ENCODE measurements at places on chromosomes 5 and 9.

- no peak for DNase-seq
These were observed 32.7 kb upstream of the TXNDC8 start for GRCh38 chr9:110370315-110370714.

DNA sequence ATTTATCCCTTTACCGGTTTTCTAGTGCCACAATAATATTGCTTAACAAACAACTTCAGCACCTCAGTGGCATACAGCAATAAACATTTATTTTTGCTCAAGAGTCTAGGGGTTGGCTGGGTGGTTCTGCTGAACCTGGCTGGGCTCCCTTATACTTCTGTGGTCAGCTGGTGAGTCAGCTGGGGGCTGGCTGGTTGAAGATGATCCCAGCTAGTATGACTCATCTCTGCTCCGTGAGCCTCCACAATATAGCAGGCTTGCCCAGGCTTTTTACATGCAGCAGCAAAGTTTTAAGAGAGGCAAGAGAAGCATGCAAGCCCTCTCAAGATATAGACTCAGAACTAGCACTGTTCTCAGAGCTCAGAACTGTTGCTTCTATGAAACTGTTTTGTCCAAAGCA, 523.5 kb upstream of the CLINT1 start:
- peak; percentile 84 for DNase-seq

GRCh38 chr9:35896570-35896969, 9.4 kb upstream of the HRCT1 start:
- DNase-seq: no peak

DNA sequence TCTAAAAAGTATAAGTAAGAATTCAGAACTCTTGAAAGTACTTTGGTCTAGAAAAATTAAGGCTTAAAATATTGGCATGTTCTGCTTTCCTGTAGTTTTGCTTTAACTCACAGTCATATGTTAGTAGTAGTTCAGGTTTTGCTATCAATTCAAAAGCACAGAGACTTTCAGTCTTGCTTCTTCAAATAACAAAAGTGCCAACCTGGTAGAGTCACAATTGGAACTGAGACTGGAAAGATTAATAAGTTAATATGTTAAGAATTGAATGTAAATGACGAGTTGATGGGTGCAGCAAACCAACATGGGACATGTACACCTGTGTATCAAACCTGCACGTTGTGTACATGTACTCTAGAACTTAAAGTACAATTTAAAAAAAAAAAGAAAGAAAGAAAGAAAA, 822.3 kb downstream of the MTRR start:
- no peak for DNase-seq

DNA sequence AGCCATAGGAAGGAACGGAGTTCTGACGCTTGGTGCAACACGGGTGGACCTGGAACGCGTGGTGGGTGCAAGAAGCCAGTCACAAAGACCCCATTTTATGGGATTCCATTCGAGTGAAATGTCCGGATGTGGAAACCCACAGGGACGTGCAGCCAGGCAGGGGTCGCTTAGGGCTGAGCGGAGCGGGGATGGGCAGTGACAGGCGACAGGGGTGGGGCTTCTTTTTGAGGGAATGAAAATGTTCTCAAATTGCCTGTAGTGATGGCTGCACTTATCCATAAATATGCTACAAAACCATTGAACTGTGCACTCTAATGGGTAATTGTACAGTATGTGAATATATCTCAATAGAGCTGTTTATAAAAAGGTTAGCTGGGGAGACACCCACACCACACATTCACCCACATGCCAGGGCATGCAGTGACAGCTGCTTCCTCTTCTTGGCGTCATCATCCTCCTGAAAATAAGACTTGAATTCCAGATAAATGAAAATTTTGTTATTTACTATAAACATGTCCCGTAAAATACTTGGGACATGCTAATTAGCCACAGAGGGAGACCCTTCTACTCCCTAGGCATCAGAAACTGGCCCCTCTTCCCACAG, 71.3 kb upstream of the OLFM1 start:
- no peak for DNase-seq

- no peak for DNase-seq
These were observed 46.0 kb downstream of the PTPRD start for GRCh38 chr9:10566848-10567247.

DNA sequence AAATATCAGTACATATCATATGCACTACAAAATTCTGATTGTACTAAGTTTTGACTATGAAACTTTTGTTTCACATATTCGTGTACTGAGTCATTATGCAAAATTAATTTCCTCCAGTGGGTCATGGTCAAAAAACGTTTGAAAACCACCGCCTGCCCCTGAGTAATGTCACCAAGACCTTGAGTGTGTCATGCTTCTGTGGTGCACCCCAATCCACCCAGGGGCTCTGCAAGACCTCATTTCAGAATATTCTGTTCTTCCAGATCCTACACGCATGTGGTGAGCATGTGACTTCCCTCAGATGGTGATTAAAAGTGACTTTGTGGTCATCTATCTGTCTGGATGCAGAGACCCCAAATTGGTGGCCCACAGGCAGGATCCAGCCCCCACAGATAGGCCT, 31.0 kb downstream of the ABLIM3 start:
- DNase-seq: no peak

DNA sequence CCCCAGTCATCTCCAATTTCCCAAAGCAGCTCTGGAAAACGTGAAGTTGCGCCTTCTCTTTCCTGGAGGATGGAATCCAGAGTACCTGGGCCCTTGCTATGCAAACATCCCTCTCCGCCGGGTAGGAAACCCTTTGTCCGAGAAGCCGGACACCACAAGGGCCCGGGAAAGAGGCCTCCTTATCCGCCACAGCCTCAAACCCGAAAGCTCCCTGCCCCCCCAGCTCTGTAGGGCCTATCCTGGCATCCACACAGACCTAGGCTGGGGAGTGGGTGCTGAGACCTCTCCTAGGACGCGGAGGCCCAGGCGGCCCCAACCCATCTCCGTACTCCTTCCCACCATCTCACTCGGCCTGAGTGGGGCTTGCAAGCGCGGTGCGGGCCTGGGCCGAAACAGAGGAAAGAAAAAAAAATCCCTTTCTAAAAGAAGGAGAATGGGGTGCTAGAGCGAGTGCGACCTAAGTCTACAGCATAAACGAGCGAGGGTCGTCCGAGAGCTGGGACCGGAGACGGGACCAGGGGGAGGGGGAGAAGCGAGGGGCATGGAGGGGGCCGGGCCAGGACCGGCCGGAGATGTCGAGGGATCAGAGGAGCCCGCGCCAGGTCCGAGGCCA, 624 bp downstream of the FBXW11 start:
- no peak for DNase-seq

DNA sequence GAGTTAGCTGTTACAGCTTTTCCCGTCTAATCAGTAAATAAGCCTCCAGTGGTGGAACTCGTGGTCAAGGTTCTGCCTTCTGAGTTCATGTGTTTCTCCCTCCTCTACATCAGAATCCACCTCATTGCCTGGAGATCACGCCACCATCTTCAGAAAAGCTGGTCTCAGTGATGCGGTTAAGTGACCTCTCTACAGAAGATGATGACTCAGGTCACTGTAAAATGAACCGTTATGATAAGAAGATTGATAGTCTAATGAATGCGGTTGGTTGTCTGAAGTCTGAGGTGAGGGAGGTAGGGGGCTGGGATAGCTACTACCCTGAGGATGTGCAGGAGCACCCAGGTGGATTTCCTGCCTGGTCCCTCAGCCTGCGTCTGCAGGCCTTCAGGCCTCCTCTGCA, 13.3 kb downstream of the ODF2 start:
- no peak for DNase-seq

DNA sequence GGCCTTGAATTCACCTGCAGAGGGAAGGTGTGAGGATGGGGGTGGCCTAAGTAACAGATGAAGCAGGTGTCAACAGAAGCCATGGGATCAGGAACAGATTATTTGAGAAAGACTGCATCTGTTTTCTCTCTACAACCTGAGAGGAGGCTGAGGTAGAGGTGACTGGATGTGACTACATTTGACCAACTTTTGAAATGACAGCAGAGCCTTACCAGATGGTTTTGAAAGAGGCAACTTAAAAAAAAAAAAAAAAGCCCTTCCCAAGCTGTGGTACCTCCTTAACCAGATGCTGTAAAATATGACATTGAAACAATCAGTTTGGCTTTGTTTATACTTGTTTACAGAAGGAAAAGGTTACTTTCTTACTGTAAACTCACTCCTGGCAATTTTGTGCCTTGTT, 108.6 kb downstream of the TRIO start:
- DNase-seq: no peak

DNA sequence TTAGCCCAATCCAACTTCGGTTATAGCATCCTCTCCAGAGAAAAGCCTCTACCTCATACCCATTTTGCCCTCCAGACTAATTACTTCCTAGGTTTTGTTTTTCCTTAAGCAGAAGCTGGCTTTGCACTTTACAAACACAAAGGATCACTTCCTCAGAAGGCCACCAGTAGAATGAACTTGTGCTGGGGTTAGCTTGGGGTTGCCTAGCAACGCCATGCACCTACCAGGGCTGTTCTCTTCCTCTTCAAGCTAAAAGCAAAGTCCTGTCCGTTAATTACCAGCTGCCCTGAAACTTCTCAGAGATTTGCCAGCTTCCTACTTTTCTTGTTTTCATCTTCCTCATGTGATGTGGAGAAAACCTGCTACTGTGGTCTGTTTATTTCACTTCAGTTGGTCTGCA, 132.0 kb upstream of the WWC1 start:
- DNase-seq: no peak

DNA sequence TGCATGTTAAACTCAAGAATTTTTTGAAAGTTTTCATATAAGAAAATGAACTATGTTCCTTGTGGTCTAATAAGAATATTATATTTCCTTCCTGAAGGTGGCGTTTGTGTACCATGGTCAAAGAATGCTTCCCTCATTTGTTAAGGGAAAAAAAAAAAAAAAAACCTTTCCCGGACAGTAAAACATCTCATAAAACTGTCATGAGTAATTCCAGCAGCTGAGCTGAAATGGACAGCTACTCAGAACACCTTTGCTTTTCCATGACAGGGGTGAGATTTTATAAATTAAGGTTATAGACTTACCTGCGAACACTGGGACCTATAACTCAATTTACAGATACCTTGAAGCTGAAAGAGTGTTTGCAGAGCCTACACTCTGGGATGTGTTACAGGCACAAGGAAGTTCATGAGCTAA, 113.2 kb upstream of the RANBP3L start:
- DNase-seq: no peak

DNA sequence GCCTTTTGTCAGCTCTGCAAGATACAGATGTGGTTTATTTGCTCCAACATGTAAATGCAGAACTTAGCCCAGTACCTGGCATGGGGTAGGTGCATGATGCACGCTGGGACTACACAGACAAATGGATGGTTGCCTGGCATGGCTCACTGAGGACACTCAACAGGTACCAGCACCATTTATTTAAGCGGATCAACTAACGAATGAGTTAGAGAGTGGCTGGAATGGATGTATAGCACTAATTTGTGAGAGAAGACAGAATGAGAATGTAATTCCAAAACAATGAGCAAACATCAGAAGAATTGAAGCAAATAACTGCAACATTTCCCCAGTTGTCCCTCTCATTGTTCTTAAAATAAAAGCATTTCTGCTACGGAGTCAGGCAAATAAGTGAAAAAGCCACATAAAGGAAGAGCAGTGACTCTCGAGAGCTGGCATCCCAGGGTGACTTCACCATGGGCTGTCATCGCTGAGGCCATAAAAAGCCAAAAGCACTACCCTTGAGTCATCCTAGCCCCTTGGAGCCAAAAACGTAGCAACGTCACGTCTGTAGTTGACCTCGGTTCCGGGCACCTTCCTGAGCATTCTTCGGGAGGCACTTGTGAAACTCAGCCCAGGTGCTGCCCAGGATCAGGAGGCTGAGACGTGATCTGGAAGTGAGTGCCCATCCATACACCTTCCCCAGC, 290.3 kb downstream of the NSG2 start:
- DNase-seq: no peak

GRCh38 chr9:3600672-3601071, 74.9 kb upstream of the RFX3 start:
- DNase-seq: no peak

GRCh38 chr5:81181576-81182316, 51.4 kb upstream of the CKMT2 start:
- DNase-seq: no peak

GRCh38 chr5:158084292-158084691, 225.3 kb upstream of the CLINT1 start:
- no peak for DNase-seq

DNA sequence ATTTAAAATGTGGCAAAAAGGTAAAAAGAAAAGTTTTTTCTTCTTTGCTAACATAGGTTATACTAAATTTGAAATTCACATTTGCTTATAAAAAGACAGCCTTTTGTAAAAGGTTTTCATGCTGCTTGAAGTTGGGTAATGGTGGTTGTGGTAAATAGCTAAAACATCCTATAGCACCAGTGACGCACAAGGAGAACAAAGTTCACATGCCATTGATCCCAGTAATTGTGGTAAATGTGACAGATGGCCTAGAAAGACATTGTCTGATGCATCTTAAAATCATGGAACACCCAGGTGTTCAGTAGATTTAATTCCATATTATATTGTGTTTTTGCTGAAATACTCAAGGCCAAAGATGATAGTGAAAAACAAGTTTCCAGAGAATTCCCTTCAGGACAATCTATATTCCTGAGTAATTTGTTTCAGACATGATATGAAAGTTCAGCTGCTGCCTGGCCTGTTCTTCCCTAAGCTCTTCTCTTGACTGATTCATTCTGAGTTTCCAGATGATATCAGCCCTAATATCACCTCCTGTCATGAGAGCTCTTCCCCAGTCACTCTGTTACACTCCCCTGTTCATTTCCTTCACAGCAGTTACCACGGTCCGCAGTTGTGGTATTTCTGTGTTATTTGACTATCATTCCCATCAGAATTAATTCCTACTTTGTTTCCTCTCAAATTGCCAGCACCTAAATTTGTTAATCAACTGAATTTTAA, 4.6 kb upstream of the FBXL17 start:
- no peak for DNase-seq

DNA sequence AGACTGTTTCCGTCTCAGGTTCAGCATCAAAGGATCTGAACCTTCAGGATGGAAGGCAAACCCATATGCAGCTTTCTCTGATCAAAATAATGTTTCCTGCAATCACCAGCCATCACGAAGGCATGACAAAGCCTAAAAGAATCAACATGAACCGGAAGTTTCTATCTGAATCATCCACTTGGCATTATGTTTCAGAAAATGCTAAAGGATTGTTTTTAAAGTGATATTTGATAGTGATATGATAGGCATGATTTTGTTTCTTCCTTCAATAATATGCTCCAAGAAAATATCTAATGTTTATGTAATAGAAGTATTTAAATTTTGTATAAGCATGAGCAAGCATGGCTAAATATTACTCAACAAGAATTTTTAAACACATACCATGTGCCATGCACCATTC, 219.6 kb downstream of the PLK2 start:
- no peak for DNase-seq

DNA sequence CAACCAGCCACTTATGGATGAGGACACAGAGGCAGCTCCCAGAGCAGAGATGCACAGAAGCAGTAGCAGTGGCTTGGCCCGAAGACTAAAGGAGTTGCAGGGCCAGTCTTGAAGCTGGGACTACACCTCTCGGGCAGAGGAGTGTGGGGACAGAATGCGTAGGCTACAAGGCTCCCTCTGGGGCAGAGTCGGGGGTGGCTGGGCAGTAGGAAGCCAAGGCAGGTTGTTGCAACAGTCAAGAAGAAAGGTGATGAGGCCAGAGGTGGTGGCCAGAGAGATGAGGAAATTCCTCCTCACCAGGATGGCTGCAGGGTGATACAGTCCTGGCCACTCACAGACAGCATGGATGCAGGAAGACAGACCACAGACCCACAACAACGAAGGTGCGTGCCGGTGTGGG, 4.9 kb upstream of the N4BP3 start:
- DNase-seq: no peak

Measured in suprapubic skin (tissue), 4 donors.